ENCODE measurements at places on chromosomes 5 and 9.
A peak's percentile ranks its signal among the peaks of the same experiment; 100 is the strongest.

- no peak for DNase-seq
Measured at GRCh38 chr9:99262949-99263418, 40.9 kb downstream of the SEC61B start.

DNA sequence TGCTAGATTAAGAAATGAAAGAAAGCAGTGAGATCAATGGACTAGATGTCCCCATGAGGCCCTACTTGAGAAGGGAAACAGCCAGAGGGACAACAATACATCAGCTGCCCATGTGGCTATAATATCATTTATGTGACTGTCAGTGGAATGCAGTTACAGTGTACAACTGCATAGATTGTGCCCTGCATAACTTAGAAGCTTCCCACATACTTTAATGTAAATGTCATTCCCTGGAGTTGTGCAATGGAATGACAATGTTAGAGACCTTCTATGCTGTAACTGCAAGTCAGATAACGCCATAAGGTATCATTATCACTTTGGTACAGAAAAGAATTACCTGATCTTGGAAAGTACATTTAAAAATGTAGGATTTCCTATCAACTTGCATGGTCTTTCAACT lies 67.4 kb downstream of the FBN2 start:
- DNase-seq = no peak

- DNase-seq = no peak
Measured at GRCh38 chr9:127809540-127810377, 7.1 kb downstream of the FPGS start.

- no peak for DNase-seq
Measured at GRCh38 chr5:15446552-15446951, 53.4 kb upstream of the FBXL7 start.

DNA sequence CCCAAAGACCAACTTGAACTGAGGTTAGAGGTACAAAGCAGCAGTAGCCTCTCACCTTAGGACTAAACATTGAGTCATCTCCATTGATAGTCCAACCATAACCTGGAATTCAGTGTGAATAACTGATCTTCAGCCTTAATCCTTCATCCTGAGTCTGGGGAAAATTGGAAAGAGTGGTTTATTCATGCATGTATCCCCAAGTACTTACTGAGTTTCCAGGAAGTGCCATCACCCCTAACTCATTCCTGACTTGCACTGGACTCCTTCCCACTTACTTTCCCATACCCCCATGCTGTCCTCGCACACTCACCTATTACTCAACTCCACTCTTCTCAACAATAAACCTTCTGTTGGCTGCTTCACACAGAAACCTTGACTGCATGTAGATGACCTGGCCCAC lies 161.4 kb upstream of the ZNF462 start:
- DNase-seq = no peak

GRCh38 chr9:4510546-4511322 lies 20.5 kb downstream of the SLC1A1 start:
- no peak for DNase-seq

- no peak for DNase-seq
Measured at GRCh38 chr9:8329561-8330283, 530.1 kb upstream of the DMAC1 start.

DNA sequence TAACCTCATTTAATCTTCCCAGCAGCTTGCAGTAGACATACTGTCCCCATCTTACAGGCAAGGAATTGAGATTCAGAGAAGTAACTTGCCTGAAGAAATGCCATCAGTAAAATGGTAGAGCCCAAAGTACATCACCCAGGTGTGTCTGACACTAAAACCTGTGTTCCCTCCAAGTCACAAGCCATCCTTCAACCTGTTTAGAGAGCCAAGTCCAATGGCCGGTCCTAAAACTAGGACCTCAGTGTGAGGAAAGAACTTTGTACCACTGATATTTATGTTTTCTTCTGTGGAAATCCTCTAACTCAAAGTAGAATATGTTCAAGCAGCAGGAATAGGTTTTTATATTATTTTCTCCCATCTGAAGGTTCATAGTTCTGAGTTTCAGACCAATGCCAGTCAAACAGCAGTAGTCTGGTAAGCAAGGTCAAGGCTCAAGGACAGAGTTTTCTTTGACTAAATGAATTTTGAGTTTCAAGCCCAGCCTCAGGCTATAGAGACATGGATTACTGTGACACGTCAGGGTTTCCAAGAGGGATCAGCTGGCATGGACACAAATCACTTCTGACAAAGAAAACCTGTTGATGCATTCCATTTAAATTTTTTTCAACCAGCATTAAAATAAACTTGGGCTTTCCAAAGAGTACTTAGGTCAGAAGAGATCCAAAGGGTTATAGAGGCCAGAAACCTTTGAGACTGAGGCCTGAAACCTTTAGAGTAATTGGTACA lies 80.9 kb upstream of the PLPP6 start:
- no peak for DNase-seq

DNA sequence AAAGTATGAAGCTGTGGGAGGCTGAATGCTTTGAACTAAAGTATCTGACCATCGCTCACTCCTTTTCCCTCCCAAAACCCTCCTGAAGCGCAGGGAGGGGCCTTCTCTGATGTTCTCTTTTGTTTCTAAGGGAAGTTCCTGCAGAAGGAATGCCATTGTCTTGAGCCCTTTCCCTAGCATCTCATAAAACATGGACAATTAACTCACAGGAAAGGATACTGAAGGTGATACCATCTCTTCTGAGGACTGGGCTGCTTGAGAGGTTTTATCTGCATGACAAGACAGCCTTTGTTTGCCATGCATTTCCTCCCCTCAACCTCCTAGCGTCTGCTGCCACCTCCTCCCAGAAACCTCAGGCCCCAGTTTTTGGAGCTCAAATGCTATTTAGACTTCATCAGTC lies 4.3 kb upstream of the RMND5B start:
- no peak for DNase-seq

- no peak for DNase-seq
Measured at GRCh38 chr5:171776770-171777759, 8.6 kb upstream of the SMIM23 start.

DNA sequence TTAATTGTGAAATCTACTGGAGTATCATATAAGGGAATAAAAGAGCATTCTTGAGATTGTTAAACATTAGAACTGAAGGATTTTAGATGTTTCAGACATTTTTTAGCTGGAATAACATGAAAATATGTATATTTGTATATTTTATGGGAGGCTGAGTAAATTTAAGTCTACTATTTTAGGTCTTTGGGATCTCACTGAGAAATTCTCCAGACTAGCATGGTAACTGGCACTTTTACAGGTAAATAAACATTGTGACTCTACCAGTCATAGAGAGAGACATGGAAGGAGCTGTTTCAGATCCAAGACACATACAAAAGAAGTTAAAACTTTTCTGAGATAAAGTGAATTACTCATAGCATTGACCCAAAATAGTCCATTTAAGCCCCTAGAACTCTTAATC lies 59.4 kb downstream of the NDUFAF2 start:
- DNase-seq = no peak

DNA sequence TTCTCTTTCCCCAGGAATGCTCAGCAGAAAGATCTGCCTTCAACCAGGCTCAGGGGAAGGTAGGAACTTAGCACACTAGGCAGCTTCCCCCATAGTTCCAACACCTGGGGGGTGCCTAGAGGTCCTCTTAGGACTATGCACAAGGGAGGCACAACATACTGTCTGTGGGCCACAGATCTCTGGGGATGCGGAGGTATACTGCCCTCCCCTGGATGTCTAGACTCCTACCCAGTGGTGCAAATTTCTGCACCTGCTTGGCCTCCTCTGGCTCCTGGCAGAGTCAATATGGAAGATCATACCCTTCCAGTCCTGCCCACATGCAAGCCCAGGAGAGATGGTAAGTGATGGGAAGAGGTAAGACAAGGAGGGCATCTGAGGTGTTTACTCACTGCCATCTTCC lies 247.5 kb upstream of the DAPK1 start:
- DNase-seq = no peak

- DNase-seq = no peak
Measured at GRCh38 chr9:133496861-133497842, 18.3 kb upstream of the SLC2A6 start.

GRCh38 chr9:90847971-90848370 lies 46.4 kb downstream of the SYK start:
- DNase-seq = no peak

GRCh38 chr9:116800885-116801284 lies 113.8 kb downstream of the TRIM32 start:
- DNase-seq = no peak

DNA sequence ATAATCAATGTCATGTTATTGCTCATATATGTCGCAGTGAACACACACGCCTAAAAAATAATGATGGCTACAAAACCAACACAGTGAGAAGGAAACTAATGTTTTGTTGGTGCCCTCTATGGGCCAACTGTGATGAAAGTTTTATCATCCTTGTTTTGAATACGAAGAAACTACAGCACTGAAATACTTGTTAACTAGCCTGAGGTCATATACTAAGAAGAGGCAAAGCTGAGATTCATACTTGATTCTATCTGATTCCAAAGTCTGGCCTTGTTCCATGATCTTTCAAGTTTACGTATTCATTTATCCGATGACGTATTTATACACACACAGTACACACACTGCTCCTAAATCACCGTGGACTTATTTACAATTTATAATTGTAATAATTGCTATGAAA lies 16.1 kb upstream of the DRD1 start:
- no peak for DNase-seq

DNA sequence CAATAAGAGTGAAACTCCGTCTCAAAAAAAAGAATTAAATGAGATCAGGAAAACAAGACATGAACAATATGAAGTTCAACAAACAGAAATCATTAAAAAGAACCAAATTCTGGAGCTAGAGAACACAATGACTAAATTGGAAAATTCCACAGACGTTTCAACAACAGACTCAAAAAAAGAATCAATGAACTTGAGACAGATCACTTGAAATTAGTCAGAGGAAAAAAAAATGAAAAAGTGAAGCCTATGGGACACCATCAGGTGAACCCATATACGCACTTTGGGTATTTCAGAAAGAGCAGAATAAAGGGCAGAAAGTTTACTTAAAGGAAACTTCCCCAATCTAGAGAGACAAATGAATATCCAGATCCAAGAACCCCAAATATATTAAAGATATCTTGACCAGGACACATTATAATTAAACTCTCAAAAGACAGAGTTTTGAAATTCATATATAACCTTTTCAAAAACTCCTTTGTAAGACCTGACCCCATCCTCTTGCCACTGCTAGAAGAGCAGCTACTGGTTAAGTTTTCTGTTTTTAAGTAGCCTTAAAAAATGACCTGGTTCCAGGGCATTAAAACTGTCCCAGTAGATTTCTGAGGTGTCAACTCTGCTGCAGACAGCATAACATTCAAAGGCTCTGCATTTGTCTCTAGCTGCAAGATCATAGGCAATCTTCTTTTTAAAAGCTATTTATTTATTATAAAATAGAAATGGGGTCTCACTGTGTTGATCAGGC lies 7.7 kb upstream of the MATR3 start:
- DNase-seq = no peak

DNA sequence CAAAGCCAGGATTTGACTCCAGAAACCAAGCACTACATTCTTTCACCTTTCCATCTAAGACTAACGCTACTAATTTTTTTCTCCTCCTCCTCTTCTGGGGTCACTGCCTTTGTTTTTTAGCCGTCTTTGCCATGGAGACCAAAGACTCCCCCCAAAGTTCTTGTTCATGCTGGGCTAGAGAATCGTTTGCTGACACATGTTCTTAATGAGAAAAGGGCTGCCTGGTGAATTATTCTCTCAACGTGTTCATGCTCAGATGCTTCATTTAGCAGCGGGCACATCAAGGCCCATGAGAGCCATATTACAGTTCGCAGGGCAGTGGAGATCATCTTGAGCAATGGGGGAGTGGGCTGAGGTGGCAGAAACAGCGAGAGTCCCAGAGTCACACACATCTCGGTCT lies 134.9 kb downstream of the SLIT3 start:
- no peak for DNase-seq

DNA sequence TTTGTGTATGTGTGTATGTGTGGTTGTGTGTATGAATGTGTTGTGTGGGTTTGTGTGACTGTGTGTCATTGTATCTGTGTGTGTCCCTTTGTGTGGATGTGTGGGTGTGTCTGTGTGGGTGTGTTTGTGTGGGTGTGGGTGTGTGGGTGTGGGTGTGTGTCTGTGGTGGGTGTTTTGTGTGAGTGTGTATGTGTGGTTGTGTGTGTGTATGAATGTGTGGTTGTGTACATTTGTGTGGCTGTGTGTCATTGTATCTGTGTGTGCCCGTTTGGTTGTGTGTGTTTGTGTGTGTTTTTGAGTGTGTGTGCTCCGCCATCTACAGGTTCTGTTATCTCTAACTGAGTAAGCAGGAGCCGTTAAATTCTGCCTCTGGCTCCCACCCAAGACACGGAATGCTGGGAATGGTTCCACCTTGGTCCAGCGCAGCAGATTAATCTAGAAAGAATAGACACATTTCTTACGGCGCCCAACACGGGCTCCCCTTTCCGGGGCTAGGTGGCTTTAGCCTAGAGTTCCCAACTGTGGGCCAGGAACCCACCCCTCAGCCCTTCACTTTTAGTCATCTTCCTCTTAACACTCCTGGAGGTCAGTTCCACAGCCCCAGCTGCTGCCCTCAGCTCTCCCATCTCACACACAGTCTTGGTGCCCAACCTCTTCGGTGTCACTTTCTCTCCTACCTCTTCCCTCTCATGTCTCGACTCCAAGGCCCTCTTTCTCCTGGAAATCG lies 197.1 kb downstream of the TTLL11 start:
- no peak for DNase-seq

DNA sequence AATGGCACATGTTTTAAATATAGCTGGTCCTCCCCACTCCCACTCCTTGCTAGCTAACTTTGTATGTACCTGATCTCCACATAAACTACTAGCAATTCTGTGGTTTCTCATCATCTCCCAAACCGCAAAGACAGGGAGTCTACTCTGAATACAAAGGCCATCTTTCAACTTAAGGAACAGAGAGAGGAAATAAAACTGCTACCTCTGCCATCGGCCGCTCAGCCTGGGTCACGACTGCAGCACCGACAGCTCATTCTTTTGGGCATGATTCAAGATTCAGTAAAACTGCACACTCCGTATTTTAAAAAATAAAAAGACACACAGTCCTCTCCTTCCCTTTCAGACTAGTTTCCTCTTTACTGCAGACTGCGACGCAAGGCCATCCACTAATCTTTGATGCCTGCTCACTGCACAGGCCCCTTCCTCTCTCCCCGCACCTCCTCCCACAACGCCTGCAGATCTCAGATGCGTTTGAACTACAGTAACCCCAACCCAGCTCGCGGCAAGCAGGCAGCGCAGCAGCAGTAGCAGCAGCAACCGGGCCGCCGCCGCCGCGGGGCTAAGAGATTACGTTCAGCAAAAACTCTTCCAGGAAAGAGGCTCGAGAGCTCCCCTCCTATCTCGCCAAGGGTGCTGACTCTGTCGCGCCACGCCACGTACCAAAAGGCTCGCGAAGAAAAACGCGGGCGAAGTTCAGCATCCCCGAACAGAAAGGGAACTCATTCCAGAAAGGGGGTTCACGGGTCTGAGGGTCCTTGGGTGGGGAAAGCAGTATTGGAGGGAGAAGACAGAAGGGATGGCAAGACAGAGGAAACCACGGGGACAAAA lies 1.5 kb downstream of the RNF145 start:
- peak; percentile 74 for DNase-seq

- peak; percentile 18 for DNase-seq
Measured at GRCh38 chr5:65262649-65263059, 219.1 kb downstream of the ADAMTS6 start.
